Retina (tissue), 1 donor: ENCODE measurements at places on chromosomes 13 and 19.

- DNase-seq: no peak
These were observed 5.0 kb downstream of the ZNF792 start for GRCh38 chr19:34959021-34959420.

- no peak for DNase-seq
These were observed 1116.2 kb downstream of the OLFM4 start for GRCh38 chr13:54144828-54145227.

DNA sequence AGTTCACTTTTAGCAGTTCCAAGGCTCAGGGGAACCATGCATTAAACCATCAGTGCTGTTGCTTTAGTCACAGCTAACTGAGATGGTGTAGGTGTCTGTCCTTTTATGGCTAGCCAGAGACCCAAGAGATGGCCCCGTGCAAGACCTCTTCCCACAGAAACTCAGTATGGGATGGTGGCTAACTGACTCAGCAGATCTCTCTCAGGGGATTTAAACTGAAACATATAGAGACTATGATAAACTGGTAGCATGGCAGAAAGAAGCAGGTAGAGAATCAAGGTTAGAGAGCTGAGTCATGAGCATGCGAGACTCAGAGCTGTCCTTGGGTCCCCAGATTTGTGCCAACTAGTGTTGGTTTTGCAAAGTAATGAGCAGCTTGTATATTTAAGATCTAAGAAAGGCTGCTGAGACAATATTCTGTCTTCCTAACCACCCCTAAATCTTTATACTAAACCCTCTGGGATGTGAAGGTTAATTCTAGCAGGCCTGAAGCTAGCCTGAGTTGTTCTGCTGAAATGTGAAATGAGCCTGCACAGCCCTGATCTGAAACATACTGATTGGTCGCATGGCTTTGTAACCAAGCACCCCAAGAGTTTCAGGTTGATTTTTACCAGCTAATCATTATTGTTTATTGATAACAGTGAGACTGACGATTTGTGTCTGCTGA is 6.5 kb upstream of the SCEL start:
- no peak for DNase-seq

- no peak for DNase-seq
These were observed 303.9 kb downstream of the FOXO1 start for GRCh38 chr13:40362502-40362901.

DNA sequence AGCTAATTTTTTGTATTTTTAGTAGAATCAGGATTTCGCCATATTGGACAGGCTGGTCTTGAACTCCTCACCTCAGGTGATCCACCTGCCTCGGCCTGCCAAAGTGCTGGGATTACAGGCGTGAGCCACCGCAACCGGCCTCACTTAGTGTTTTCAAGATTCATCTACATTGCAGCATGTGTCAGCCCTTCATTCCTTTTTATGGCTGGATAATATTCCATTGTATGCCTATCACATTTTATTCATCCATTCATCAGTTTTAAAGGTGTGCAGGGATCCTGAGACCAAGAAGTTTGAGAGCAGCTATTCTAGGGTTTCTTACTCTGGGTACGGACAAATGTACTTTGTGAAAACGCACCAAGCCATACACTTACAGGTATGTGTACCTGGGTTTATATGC is 9.1 kb downstream of the COQ8B start:
- DNase-seq: no peak

DNA sequence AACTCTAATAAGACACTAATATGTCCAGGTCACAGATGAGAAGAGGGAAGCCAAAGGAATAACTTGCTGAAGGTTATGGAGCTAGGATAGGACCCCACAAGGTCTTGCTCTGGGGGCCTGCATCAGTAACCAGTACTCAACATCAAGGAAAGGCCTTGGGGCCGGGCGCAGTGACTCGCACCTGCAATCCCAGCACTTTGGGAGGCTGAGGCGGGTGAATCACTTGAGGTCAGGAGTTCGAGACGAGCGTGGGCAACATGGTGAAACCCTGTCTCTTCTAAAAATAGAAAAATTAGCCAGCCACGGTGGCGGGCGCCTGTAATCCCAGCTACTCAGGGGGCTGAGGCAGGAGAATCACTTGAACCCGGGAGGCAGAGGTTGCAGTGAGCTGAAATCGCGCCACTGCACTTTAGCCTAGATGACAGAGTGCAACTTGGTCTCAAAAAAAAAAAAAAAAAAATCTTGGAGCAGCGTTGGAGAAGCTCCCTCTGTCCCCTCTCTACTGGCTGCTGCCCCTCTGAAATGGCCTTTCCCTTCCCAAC is 1.8 kb downstream of the LONP1 start:
- DNase-seq: no peak

GRCh38 chr19:24086974-24087595 is at the start of gene ZNF254:
Gene ZNF254 (plus strand): TSS chr19:24087187. CDS start chr19:24087308, 121 bp downstream.
- peak; percentile 97 for DNase-seq

DNA sequence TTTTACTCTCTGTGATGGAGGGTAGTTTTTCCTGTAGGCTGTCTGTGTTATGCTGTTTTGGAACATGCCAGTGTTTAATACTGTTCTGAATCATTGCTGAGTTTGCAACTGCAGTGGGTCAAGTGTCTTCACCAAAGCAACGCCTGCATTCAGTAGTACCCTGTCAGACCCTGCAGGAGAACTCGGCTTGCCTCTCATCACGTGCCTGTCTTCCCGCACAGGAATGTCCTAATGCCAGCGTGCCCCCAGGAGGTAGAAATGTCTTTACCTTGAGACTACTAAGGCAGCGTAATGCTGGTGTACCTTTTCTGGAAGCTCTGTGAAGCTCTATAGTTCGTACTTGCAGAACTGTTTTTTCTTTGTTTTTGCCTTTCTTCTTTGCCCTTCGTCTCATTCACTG is 42.3 kb downstream of the POLR1D start:
- DNase-seq: no peak

- DNase-seq: no peak
These were observed 185.0 kb upstream of the HTR2A start for GRCh38 chr13:47081850-47082249.

DNA sequence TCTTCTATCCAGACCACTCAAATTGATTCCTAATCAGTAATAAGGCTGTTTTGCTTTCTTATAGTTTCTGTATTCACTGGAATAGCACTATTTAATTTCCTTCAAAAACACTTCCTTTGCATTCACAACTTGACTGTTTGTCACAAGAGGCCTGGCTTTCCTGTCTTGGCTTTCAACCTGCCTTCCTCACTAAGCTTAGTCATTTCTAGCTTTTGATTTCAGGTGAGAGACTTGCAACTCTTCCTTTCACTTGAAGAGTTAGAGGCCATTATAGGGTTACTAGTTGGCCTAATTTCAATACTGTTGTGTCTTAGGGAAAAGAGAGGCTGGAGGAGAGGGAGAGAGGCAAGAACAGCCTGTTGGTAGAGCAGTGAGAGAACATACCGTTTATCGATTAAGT is 47.0 kb downstream of the SACS start:
- no peak for DNase-seq

DNA sequence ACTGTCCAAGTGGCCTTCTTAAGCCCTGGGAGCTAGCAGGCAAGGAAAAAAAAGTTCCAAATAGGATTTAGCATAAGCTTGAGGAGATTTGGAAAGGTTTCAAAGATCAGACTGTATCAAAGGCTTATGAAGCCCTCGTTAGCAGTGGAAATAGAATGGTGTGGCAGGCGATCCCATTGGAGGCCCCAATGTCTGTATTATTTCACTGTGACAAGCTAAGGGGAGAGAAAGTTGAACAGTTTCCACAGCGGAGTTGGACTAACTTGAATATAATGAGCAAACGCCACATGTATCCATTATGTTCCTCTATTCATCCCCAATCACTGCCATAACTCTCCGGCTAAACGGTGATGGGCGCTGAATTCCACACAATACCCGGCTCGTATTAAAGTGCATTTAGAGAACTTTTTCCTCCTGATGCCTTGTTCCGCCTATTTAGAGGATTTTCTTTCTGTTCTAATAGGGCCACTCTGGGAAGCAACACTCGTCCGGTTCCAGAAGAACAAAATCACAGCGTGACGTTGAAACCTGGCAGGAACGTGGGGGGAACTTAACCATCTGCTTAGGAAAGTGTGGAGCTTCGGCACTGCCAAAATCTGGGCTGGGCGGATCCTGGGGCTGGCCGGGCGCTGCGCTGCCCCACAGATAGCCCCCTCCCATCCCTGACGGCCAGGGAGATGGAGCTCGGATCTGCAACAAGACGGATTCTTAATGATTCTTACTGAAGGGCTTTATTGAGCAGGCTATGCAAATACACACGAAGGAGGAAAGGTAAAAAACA is 1.0 kb upstream of the PCDH8 start:
- peak; percentile 33 for DNase-seq

GRCh38 chr13:51906581-51906980 is 44.8 kb downstream of the CCDC70 start:
- no peak for DNase-seq

- DNase-seq: no peak
These were observed 326.1 kb upstream of the TSHZ3 start for GRCh38 chr19:31675193-31675913.

- DNase-seq: no peak
These were observed 150.9 kb downstream of the URI1 start for GRCh38 chr19:30092721-30093569.

DNA sequence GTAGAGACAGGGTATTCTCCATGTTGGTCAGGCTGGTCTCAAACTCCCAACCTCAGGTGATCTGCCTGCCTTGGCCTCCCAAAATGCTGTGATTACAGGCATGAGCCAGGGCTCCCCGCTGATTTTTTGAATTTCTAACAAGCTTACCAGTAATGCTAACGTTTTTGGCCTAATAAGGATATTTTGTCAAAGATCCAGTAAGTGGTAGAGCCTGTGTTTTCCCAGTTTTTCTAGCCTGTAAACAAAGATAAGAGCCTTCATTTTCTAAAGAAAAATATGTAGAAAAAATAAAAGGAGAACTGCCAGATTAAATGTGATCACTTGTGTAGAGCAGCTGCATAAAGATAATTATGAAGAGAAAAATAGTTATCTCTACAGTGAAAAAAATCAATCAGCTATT is 37.7 kb downstream of the ZNF93 start:
- DNase-seq: no peak

DNA sequence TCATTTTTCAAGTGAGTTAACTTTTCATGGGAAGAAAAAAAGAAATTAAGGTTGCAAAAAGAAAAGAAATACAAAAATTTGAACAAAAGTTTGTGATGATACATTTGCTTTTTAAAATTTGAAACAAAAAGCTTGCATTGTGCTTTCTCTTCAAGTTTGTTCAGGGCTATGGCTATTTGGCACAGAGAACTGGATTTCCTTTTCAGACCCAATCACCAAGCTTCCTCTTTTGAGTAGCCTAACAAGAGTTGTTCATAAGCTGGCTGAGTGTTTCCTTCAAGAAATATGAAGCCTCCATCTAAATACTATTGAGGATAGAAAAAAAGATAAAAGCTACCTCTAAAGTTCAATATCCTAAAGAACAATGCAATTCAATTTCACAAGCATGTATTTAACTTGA is 787.8 kb downstream of the LIG4 start:
- DNase-seq: no peak
